ENCODE measurements at places on chromosomes 5 and 9.

DNA sequence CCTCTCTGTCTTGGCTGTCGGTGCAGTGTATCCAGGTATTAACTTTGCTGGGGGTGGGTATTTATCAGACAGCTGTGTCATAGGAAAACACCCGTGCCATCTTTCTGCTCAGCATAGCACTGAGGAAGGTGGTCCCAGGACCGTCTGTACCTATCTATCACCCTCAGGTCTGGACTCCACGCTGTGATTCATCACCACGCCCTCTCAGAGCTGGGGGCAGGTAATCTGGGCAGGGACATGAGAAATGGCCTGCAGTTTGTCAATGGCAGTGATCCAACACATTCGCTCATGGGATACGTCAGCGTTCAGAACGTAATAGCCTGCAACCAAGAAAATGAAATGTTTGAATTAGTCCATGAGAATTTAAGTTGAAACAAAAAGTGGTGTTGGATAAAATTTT is 151.6 kb upstream of the MAP1B start:
- no peak overlapping the region for H3K27ac ChIP-seq
- no peak overlapping the region for H3K4me3 ChIP-seq
- no peaks in the 10 kb centered on the region for H3K4me1 ChIP-seq
- no peaks in the 10 kb centered on the region for H3K36me3 ChIP-seq

GRCh38 chr5:107853031-107853430 is 182.3 kb upstream of the EFNA5 start:
- no peaks in the 10 kb centered on the region for H3K36me3 ChIP-seq
- no peak for DNase-seq
- no peaks in the 10 kb centered on the region for H3K4me1 ChIP-seq
- H3K27ac ChIP-seq: no peak overlapping the region

DNA sequence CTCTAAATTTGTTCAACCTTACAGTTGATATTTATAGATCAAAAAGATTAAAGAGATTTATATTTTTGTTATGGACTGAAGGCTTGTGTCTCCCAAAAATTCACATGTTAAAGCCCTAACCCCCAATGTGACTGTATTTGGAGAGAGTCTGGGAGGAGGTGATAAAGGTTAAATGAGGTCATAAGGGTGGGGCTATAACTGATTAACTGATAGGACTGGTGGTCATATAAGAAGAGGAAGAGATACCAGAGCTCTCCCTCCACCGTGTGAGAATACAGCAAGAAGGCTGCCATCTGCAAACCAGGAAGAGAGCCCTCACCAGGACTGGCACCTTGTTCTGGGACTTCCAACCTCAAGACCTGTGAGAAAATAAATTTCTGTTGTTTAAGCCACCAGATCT is 264.3 kb downstream of the ENC1 start:
- H3K27ac ChIP-seq: no peak overlapping the region
- no peaks in the 10 kb centered on the region for H3K27me3 ChIP-seq
- H3K36me3 ChIP-seq: no peaks in the 10 kb centered on the region
- no peak overlapping the region for H3K4me3 ChIP-seq

GRCh38 chr9:129209109-129209508 is 31.0 kb upstream of the IER5L start:
- DNase-seq: no peak
- peak overlapping the region; percentile 95 for H3K27ac ChIP-seq
- H3K27me3 ChIP-seq: no peaks in the 10 kb centered on the region

DNA sequence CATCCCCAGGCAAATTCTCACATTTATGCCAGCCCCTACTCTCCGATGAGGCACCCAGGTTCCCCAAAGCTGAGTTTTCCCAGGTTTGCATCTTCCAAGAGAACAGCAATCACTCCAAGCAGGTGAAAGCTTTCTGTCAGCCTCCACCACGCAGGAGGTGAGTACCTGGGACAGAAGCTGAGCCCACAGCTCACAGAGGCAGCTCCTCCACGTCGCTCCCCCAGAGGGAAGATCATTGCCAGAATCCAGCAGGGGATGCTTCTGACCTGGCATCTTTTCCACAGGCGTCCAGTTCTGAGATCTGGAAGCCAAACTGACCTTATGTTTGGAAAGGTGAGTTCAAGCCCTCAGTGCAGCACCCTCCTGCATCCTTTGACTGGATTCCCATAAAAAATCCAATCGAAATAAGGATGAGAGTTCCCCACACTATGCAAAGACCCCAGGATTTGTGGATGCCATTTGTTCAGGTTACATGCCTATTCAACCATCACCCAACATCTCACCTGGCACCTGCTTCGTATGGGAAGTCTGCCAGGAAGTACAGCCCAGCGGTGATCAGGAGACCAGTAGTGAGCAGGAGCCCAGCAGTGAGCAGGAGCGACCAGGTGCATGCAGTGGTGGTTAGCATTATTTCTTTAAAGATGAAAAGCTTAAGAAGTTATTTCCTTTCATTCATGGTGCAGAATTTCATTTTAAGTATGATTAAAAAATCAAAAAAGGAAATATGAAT is 47.4 kb upstream of the OLFM1 start:
- no peak for DNase-seq
- H3K27me3 ChIP-seq: peaks cover 10% of the 10 kb centered on the region
- no peaks in the 10 kb centered on the region for H3K4me1 ChIP-seq
- no peak overlapping the region for H3K27ac ChIP-seq
- no peak overlapping the region for H3K4me3 ChIP-seq

DNA sequence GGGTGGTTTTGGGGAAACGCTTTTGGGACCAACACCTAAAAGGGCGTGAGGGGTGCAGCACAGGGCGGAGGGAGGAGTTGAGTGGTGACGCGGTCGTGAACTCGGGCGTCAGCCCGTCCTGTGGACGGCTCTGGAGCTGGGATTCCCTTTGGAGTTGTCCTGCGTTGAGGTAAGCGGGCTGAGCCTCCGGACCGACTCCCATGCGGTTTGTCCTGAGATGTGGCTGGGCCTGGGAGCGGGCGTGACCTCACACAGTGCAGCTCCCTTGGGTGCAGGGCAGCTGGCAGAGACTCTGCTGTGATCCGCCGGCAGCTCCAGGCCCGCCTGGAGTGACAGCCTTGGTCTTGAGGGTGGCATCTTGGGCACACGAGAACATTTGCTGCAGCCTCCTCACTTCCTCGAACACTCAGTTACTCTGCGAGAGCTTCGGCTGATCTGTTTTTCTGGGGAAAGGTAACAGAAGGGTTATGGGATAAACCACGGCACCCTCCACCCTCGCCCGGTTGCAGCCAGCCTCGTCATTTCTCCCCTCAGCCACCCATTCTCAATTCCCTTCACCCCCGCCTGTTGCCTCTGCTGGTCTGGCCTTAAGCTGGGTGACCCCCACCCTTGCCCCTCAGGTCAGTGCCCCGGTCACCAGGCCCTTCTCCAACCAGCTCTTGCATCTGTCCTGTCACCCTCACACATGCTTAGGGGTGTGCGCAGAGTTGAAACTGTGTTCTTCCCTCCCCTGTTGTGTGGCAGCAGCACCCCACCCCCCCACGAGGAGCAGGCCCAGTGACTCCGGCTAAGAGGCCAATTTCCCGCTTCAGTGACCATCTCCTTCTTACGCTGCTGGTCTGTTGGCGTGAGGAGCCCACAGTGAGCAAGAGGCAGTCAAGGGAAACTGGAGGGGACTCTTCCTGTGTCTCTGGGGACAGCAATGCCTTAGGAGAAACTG is 94.2 kb upstream of the COL5A1 start:
- no peak overlapping the region for H3K27ac ChIP-seq
- H3K36me3 ChIP-seq: peaks cover 6% of the 10 kb centered on the region
- H3K4me3 ChIP-seq: no peak overlapping the region

GRCh38 chr5:168136340-168136739 is 155.1 kb upstream of the WWC1 start:
- H3K4me1 ChIP-seq: no peaks in the 10 kb centered on the region
- H3K27me3 ChIP-seq: peaks cover 25% of the 10 kb centered on the region
- no peak for DNase-seq
- H3K4me3 ChIP-seq: no peak overlapping the region

- peaks cover 5% of the 10 kb centered on the region for H3K27me3 ChIP-seq
- H3K36me3 ChIP-seq: no peaks in the 10 kb centered on the region
- H3K4me3 ChIP-seq: no peak overlapping the region
- H3K4me1 ChIP-seq: no peaks in the 10 kb centered on the region
Measured at GRCh38 chr5:169626779-169627178, 10.3 kb upstream of the DOCK2 start.

- H3K36me3 ChIP-seq: no peaks in the 10 kb centered on the region
- DNase-seq: no peak
- no peak overlapping the region for H3K4me3 ChIP-seq
- H3K27me3 ChIP-seq: peaks cover 10% of the 10 kb centered on the region
Measured at GRCh38 chr9:117682955-117683710, 21.1 kb upstream of the TLR4 start.

- H3K27me3 ChIP-seq: no peaks in the 10 kb centered on the region
- no peak overlapping the region for H3K27ac ChIP-seq
- no peaks in the 10 kb centered on the region for H3K36me3 ChIP-seq
- no peak for DNase-seq
- no peak overlapping the region for H3K4me3 ChIP-seq
- H3K4me1 ChIP-seq: no peaks in the 10 kb centered on the region
Measured at GRCh38 chr9:101639311-101639710, 44.5 kb upstream of the PPP3R2 start.

- H3K27me3 ChIP-seq: peaks cover 6% of the 10 kb centered on the region
- H3K36me3 ChIP-seq: no peaks in the 10 kb centered on the region
- no peak overlapping the region for H3K4me3 ChIP-seq
- DNase-seq: no peak
- H3K4me1 ChIP-seq: peaks cover 9% of the 10 kb centered on the region
Measured at GRCh38 chr5:500491-500890, 23.8 kb downstream of the SLC9A3 start.

Data from naive thymus-derived CD8-positive, alpha-beta T cell (primary cell).